ENCODE measurements at places on chromosomes 5 and 9.

- no peak for DNase-seq
Observed at GRCh38 chr5:173880306-173880985, 7.7 kb upstream of the CPEB4 start.

GRCh38 chr9:89077519-89077918, 86.3 kb downstream of the S1PR3 start:
- DNase-seq: no peak

DNA sequence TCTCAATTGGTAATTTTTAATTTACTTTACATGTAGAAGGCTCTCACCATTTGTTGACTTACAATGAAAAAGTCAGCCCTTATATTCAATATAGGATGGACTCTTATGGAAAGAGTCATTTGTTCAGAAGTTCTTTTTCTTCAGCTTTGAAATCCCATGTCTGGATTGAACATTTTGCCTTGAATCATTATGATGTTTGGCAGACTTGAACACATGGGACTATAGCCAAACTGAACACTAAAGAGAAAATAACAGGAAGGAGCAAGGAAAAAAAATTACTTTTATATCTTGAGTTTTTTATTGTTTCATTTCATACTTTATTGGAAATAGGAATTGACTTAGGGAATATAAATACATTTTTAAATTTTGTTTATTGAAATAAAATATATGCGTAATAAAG, 1503.0 kb downstream of the EFNA5 start:
- no peak for DNase-seq

- DNase-seq: no peak
Observed at GRCh38 chr9:108780942-108781734, 74.6 kb downstream of the ACTL7B start.

DNA sequence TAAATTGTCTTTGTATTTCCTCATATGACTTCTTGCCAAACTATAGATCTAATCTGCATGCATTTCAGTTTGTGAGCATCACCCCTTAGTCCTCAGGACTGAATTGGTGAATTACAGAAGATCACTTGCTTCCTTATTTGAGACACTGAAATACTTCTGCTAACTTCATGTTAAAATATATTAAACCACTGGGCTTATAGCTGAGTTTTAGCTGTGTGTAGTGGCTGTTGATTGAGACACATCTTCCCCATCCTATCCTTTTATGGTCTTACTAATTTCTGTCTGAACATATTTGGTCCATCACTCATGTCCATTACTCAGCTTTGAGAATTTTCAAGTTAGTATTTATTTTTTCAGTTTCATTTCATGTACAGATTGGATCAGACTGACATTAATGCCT, 295.9 kb downstream of the PSAT1 start:
- no peak for DNase-seq

DNA sequence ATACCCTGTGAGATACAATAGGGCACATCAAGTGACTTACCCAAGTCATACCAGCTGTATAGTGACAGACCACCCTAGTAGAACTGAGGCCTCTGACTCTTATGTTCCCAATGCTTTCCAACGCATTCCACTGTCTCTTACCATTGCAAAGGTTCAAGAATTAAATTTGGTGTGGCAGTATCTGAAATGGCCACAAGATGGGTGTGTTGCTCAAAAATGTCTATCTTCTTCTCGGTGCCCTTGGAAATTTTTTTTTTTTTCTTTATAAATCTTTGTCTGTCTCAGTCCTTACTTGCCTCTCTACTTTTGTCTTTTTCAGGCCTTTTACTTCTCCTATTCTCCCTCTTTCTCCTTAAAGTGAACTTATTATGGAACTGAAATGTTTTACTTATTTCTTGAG, 48.4 kb downstream of the GPR21 start:
- DNase-seq: no peak

- no peak for DNase-seq
Observed at GRCh38 chr5:158127536-158127935, 268.6 kb upstream of the CLINT1 start.

GRCh38 chr9:133323211-133323610, 12.8 kb downstream of the SURF6 start:
- DNase-seq: no peak

- no peak for DNase-seq
Observed at GRCh38 chr5:139725073-139725830, 70.4 kb upstream of the PSD2 start.

- peak; percentile 18 for DNase-seq
Observed at GRCh38 chr5:140145818-140146522, 20.2 kb downstream of the IGIP start.

DNA sequence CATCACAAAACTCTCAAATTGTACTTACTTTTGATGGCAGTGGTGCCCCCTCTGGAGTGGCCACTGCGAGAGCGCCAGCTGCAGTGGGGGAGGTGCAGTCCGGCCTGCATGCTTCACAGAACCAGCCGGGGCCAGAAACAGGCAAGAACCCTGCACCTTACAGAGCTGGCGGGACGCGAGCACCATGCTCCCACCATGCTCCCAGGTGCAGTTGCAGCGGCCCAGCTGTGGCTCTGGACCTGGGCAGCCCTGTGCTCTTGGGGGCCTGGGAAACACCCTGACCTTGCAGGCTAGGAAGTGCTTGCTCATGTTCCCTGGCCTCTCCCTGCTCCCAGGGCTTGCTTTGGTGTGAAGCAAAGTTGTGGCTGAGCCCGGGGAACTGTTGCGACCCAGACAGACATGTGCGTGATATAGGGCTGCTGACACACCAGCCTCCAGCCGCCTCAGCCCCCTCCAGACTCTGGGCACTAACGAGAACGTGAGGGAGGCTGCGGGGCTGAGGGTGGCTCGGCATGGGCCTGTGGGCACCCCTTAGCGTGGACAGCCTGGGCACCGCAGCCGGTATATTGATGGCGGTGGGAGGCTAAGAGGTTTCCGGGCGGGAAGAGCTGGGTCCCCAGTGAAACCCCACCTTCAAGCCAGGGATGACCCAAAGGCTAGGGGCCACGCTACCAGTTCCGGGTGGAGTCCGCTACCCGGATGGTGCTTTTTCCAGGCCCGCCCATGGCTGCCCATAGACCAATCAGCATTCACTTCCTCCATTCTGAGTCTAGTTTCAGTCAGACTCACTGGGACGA, 1809.9 kb upstream of the ACO1 start:
- no peak for DNase-seq

DNA sequence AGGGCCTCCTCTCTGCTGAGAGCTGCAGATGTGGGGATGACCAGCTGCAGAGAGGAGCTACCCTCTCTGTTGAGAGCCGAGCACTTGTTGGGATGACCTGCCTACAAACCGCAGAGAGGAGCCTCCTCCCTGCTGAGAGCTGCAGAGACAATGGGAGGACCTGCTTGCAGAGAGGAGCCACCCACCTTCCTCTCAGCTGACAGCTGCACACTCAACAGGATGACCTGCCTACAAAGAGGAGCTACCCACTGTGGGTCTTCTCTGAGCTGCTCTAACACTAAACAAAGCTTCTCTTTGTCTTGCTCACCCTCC, 19.6 kb downstream of the TMEM38B start:
- no peak for DNase-seq

GRCh38 chr5:179272326-179273072, 72.8 kb downstream of the ADAMTS2 start:
- DNase-seq: no peak

- DNase-seq: no peak
Observed at GRCh38 chr9:36923025-36923625, 110.9 kb downstream of the PAX5 start.

- DNase-seq: no peak
Observed at GRCh38 chr9:26684029-26684428, 208.6 kb downstream of the CAAP1 start.

- DNase-seq: no peak
Observed at GRCh38 chr9:79300068-79300467, 271.7 kb upstream of the TLE4 start.

GRCh38 chr5:103541569-103541968, 21.0 kb downstream of the NUDT12 start:
- DNase-seq: no peak

- no peak for DNase-seq
Observed at GRCh38 chr5:160363211-160363610, 7.2 kb downstream of the C1QTNF2 start.

DNA sequence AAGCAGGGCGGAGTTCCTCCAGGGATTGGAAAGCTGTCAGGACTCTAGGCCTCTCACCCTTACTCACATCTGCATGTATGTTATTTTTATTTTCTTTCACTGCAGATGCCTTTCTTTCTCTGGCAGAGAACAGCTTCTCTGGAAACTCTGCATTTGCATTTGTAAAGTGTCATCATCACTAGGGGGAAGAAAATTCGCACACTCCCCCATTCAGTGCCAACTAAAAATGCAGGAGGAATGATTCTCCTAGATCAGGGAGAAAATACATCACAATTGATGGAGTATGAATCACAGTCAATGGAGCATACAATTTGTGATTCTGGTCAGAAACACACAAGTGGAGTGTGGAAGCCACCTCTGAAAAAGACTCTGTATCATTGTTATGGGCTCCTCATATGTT, 351.4 kb upstream of the FTMT start:
- no peak for DNase-seq

DNA sequence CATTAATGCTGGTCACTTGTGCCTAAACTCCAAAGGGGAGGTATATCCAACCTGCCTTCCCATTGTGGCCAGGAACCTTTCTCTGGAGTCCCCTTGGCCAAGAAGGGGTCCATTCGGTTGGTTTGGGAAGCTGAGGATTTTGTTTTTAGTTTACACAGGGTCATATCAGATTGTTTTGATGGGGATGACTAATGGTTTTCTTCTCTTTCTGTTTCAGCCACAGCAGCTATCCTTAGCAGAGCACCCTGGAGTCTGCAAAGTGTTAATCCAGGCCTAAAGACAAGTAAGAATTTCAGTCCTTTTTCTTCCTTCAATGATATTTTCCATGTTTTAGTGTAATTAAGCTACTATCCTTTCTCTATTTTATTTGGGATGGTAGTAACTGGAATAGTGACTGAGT, 127.8 kb upstream of the CCDC152 start:
- no peak for DNase-seq

GRCh38 chr5:92242170-92242569, 859.1 kb upstream of the ARRDC3 start:
- DNase-seq: no peak

- no peak for DNase-seq
Observed at GRCh38 chr5:72790186-72790585, 26.3 kb upstream of the TNPO1 start.

GRCh38 chr5:177067503-177067902, 19.2 kb upstream of the FGFR4 start:
- no peak for DNase-seq

DNA sequence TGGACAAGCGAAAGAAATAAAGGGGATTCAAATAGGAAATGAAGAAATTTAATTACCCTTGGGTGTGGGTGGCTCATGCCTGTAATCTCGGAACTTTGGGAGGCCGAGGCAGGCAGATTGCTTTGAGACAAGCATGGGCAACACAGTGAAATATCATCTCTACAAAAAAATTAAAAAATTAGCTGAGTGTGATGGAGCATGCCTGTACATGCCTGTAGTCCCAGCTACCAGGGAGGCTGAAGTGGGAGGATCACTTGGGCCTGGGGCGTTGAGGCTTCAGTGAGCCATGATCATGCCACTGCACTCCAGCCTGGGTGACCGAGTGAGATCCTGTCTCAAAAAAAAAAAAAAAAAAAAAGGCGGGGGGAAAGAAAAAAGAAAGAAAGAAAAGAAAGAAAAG, 4.0 kb upstream of the RCL1 start:
- no peak for DNase-seq

- no peak for DNase-seq
Observed at GRCh38 chr5:102866237-102866600, 111.1 kb downstream of the PAM start.

DNA sequence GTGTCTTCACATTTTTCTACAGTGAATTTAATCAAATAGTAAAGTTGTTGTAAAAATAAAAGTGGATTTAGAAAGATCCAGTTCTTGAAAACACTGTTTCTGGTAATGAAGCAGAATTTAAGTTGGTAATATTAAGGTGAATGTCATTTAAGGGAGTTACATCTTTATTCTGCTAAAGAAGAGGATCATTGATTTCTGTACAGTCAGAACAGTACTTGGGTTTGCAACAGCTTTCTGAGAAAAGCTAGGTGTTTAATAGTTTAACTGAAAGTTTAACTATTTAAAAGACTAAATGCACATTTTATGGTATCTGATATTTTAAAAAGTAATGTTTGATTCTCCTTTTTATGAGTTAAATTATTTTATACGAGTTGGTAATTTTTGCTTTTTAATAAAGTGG, 60.4 kb downstream of the MTAP start:
- no peak for DNase-seq

DNA sequence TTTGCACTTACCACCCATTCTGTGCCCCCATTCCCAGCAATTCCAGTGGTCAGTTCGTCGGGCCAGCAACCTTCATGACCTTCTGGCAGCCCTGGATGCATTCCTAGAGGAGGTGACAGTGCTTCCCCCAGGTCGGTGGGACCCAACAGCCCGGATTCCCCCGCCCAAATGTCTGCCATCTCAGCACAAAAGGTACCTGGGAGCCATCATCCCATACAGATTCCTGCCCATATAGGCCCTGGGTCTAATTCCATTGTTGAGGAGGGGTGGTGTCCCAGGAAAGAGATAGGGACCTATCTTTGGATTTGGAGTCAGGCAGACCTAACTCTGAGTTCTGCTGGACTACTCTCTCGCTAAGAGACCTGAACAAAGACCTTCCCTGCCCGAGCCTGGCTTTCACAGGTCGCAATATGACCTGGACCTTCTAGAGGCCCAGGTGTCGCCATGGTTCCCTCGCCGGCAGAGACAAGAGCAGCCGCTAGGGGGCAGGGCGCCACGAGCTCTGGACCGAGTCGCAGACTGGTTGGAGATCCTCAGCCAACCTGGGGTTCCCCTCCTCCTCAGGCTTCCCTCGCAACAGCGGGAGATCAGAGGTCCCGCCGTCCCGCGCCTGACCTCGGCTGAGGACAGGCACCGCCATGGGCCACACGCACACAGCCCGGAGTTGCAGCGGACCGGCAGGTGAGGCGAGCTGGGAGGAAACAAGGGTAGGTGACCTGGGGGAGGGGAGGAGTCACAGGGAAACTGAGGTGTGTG, 3.1 kb downstream of the SLC4A9 start:
- peak; percentile 72 for DNase-seq
